Activated T-helper 17 cell treated with anti-CD3 and anti-CD28 coated beads, Interleukin-2, amount 50 U/mL, for 72 hours (primary cell): ENCODE measurements at places on chromosomes 12 and 14. TPM values are rescaled to one million over a fixed set of nuclear protein-coding genes. Genes with fewer than 3 reads are reported as not detected.

GRCh38 chr14:95527387-95528002 is 7.4 kb upstream of the GLRX5 start:
- ATAC-seq = peak; percentile 18

DNA sequence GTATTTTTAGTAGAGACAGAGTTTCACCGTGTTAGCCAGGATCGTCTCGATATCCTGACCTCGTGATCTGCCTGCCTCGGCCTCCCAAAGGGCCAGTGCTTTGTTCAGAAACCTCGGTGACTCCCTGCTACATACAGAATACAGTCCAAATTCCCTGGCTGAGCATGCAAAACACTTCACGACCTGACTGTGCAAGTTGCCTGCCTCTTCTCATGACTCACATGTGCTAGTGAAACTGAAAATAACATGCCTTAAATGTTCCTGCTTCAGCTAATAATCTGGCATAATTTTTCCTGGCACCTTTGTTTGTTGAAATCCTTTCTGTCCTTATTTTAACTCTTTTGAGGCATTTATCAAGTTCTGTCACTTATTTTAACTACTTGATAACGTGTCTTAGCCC is 8.2 kb downstream of the DMAC2L start:
- ATAC-seq = peak; percentile 40

- ATAC-seq = peak; percentile 98
Observed at GRCh38 chr14:102279688-102280348, 25.1 kb downstream of the MOK start.

DNA sequence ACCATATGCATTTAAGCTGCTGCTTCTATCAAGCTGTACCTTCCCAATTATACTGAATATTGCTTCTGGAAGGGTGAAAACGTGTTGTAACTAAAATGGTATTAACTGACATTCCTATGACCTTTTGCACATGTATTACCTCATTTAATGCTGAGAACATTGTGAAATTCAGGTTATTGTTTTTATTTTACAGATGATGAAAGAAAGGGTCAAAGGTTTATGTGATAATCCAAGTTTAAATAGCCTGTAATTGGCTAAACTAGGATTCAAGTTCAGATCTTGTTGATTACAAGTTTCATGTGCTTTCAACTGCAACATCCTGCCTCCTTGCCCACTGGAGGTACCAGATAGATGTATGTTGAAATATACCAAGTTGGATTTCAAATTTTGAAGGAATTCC is 433.3 kb upstream of the PRICKLE1 start:
- ATAC-seq = no peak

DNA sequence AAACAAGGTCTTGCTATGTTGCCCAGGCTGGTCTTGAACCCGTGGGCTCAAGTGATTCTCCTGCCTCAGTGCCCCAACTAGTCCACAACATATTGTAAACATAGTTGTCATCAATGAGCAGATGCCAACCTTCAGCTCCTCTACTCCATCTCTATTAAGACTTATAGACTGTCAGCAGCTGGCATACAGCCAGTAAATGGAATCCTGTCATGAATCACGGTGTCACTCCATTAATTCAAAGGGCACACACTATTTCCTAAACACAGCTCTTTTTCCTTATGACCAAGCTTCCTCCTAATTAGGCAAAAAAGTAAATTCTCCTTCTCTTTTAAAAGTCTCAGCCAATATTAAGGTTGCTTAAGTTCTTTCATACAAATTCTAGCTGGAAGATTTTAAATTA is 111.2 kb downstream of the ITPR2 start:
- ATAC-seq = no peak

The CIPC gene
- total RNA-seq = 8.5 TPM
